ENCODE measurements at places on chromosomes 2 and 18. TPM values are rescaled to one million over a fixed set of nuclear protein-coding genes. Genes with fewer than 3 reads are reported as not detected.

GRCh38 chr2:240206630-240207029, 66.2 kb upstream of the OTOS start:
- DNase-seq = no peak
- H3K4me1 ChIP-seq = no peaks in the 10 kb centered on the region
- H3K4me3 ChIP-seq = no peak overlapping the region
- no peaks in the 10 kb centered on the region for H3K36me3 ChIP-seq
- H3K27me3 ChIP-seq = peaks cover 13% of the 10 kb centered on the region
- H3K27ac ChIP-seq = no peak overlapping the region

GRCh38 chr2:146978577-146979555, 866.0 kb upstream of the ACVR2A start:
- peaks cover 16% of the 10 kb centered on the region for H3K4me1 ChIP-seq
- no peak for DNase-seq
- H3K36me3 ChIP-seq = no peaks in the 10 kb centered on the region

GRCh38 chr2:60047347-60047746, 506.1 kb downstream of the BCL11A start:
- no peak overlapping the region for H3K27ac ChIP-seq
- no peak overlapping the region for H3K4me3 ChIP-seq
- DNase-seq = no peak
- H3K4me1 ChIP-seq = no peaks in the 10 kb centered on the region
- H3K27me3 ChIP-seq = no peaks in the 10 kb centered on the region
- H3K36me3 ChIP-seq = no peaks in the 10 kb centered on the region

- no peaks in the 10 kb centered on the region for H3K27me3 ChIP-seq
- H3K4me3 ChIP-seq = no peak overlapping the region
- H3K36me3 ChIP-seq = no peaks in the 10 kb centered on the region
These were observed 848.8 kb upstream of the KLHL29 start for GRCh38 chr2:22536133-22536532.

DNA sequence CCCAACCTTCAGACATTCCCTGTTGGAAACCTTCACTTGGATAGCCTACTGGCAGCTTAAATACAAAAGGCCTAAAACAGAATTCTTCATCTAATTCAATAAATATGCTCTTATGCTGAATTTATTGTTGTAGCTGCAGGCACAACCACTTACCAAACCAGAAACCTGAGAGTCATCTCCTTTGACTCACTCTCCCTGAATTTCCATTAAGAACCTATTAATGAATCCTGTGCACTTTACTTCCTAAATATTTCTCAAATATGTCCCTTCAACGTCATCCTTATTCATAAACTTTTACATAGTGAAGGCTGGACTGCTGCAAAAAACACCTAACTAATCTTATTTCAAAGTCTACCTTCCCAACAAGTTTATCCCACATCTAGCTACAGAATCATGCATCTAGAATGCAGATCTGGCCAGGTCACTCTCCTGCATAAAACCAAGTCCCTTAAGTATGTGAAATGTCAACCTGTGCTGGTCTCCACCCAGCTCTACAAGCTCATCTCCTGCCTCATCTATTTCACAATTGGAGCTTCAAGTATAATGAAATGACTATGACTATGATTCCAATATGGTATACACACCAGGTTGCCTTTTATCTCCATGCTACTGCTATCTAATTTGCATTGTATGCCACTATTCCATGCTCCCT, 354.2 kb downstream of the ZEB2 start:
- no peak for DNase-seq
- H3K27me3 ChIP-seq = no peaks in the 10 kb centered on the region
- no peaks in the 10 kb centered on the region for H3K4me1 ChIP-seq
- H3K36me3 ChIP-seq = no peaks in the 10 kb centered on the region
- no peak overlapping the region for H3K4me3 ChIP-seq

RPRM gene
- not detected for total RNA-seq

RAMP1 gene
- 24.8 TPM for total RNA-seq
